Stimulated activated CD8-positive, alpha-beta memory T cell treated with anti-CD3 and anti-CD28 coated beads, Interleukin-7, amount 100 ng/mL, for 4 hours (primary cell): ENCODE measurements at places on chromosomes 4 and X.

GRCh38 chrX:105533951-105534350 lies 288.4 kb upstream of the NRK start:
- no peak for DNase-seq

DNA sequence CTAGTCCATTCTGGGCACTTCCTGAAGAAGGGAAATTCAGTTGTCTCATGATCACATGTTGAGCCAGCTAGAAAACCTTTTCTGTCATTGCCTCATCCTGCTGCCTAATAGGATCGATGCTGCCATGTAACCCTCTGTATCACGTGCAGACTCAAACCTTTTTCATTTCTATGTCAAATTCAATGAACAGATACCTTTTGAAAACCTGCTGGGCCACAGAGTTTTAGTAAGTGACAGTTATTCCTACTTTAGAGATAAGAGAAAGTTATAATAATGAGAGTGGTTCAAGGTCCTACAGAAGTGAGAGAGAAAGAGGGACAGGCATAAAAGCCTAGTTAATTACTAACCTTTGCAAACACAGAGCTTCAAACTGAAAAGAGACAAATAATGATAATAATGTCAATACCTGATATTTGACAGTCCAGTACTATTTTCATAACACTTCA lies 46.0 kb downstream of the MAOA start:
- DNase-seq, result no peak

GRCh38 chr4:2648159-2648814 lies 107.8 kb downstream of the TNIP2 start:
- no peak for DNase-seq

DNA sequence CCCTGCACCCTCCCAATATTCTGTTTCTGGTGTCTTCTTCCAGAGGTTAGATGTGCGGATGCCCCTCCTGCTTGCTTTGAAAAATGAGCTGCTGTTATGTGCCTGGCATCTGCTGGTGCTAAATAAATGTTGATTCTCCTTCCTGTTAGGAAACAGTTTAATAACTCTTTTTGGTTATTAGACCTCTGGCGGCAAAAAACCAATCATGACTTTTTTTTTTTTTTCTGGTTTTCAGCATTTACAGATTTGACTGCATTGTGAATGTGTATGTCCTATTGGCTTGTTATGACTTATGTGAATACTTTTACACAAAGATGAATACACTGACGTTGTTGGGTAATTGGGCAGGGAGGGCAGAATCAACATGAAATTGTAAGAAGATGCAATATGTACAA lies 13.6 kb upstream of the TMEM156 start:
- DNase-seq, result no peak

DNA sequence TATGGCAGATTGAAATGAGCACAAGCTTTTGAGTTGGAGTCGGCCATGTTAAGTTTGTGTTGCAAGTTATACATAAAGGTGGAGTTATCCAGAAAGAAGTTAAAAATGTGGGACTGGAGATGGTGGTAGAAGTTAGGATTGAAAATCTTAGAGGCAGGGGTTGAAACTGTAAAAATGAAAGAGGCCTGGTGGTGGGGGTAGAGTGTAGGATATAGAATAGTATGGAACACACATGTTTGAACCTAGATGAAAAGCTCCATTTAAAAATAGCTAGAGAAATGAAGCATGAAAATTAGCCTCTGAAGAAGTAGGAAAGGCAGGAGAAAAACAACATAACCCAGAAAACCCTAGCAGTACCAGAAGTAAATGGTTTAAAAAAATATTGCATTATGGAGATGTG lies 131.8 kb upstream of the ENPEP start:
- DNase-seq, result no peak

DNA sequence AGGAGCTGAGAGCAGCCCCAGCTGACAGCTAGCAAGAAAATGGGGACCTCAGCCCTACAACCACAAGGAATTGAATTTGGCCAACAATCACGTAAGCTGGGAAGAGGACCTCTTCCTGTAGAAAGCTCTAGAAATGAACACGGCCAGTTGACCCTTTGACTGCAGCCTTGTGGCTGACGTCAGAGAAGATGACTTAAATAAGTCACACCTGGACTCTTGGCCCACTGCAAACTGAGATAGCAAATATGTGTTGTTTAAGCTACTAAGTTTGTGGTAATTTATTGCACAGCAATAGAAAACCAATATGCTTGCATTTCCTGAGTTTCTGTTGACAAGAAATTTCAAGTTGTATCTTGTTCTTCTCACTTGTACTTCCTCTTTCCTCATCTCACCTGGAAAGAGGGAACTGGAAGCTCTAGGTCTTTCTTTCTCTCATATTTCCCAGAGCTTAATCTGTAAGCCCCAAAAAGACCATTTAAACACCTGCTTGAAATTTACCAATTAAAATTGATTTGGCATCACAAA lies 18.8 kb downstream of the PRKG2 start:
- no peak for DNase-seq

DNA sequence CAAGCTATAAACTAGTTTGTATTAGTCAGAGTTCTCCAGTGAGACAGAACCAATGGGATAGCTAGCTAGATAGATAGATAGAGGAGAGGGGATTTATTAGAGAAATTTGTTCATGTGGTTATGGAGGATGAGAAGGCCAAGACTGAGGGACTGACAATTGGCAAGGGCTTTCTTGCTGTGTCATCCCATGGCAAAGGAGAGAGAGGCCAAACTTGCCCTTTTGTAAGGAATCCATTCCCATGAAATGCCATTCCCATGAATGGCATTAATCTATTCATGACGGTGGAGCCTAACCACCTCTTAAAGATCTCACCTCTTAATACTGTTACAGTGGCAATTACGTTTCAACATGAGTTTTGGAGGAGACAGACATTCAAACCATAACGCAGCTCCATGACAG lies 58.1 kb downstream of the LINC00632 start:
- no peak for DNase-seq

- peak; percentile 58 for DNase-seq
Observed at GRCh38 chrX:9312922-9313867, 151.7 kb upstream of the TBL1X start.

DNA sequence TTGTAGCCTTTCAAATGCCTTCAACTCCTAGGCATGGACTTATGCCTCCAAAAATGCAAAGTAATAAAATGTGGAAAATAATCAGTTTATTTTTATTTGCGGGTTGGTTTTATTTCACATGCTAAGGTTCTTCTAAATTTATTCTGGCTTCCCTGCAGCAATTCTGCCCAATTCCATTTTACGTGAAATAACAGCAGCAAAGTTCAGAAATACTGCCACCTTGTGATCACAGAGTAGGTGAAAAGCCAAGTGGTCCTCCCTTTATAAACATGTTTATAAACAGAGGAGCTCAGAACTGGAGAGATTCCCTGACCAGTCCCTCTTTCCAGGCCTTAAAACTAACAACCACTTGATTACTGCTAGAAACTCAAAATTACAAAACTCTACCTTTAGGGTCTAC lies 14.7 kb upstream of the DCHS2 start:
- DNase-seq, result no peak

DNA sequence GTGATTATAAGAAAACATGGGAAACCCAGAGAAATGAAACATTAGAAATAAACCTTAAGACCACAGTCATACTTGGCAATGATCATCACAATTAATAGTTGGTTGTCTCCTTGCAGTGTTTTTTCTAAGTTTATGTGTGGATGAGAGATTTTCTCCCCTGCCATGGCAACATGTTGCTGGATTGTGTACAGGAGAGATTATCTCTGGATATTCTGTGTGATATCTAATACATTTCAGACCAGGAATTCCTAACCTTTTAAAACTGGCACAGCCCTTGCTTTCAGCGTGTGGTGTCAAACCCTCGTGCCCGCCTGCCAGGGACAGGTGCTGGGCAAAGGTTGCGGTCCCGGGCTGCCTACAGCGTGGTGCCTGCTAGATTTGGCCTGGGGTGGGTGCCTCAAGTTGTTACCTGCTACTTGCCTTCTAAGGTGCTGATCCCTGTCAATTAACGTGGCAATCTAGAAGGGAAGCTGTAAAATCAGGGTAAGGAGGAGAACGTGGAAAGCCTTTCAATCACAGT lies 100.5 kb downstream of the TMEM131L start:
- DNase-seq, result no peak

DNA sequence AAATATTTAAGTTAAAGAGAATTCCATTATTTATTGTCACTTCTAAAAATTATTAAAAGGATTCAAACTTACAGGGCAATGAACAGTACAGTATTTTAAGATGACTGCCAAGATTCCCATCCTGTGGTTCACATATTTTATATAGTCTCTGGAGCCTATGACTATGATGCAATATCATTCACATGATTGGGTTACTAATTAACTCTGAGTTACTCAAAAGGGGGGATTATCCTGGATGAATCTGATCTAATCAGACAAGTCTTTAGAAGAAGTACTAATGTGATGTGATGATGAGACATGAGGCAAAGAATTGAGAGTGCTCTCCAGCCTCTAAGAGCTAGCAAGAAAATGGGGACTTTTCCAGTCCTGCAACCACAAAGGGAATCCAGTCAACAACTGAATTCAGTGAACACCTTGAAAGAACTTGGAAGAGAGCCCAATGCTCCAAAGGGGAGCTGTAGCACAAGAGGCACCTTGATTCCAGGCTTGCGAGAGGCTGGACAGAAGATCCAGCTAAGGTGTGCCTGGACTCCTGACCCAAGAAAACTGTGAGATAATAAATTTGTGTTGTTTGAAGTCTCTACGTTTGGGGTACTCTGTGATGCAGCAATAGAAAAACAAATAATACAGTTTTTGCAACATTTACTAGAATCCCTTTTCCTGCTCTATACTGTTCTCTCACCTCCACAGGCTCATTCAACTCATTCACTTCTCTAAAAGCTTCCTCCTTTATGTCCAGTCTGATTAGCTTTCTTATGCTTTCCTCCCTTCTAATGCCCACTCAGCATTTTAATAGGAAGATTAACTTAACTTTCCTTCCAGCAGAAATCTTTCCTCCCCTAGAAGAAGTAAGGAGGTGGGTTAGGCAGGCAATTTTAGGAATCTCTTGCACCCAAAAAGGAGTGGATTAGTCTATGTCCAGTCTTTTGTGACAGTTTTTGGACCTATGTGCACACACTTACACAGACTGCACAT lies 133.8 kb upstream of the LCORL start:
- DNase-seq, result no peak

- DNase-seq, result no peak
Observed at GRCh38 chr4:78710536-78710935, 65.6 kb upstream of the BMP2K start.

DNA sequence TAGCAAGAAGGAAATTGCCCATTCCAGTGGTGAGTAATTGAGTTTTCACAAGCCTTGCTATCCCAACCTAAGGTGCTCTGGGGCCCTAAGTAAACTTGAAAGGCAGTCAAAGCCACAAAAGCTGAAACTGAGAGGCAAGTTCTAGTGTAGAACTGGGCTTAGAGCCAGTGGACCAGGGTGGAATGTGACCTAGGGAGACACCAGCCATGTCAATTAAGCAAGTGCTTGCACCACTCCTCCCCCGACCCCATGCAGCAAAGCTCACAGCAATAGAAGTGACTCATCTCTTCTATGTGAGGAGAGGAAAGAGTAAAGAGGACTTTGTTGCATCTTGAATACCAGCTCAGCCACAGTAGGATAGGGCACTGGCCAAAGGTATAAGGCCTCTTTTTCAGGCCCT lies 486.1 kb upstream of the POU3F4 start:
- DNase-seq, result no peak

DNA sequence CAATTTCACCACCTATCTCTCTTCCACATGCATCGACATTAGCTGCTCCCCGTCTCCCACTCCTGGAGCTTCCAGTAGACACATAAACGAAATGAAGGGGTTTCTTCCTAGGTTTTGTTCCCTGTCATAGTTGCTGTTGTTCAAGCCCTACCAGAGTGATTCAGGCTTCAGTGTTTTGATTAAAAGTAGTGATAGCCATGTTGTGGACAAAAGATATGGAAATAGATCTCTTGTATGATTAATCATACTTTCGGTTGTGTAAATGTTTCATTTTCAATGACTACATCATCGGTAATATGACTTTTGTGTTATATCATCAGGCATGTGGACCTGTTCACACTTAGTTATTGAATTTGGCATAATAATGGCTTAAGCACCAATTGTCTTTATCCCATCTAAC lies 96.5 kb upstream of the KLF3 start:
- no peak for DNase-seq

DNA sequence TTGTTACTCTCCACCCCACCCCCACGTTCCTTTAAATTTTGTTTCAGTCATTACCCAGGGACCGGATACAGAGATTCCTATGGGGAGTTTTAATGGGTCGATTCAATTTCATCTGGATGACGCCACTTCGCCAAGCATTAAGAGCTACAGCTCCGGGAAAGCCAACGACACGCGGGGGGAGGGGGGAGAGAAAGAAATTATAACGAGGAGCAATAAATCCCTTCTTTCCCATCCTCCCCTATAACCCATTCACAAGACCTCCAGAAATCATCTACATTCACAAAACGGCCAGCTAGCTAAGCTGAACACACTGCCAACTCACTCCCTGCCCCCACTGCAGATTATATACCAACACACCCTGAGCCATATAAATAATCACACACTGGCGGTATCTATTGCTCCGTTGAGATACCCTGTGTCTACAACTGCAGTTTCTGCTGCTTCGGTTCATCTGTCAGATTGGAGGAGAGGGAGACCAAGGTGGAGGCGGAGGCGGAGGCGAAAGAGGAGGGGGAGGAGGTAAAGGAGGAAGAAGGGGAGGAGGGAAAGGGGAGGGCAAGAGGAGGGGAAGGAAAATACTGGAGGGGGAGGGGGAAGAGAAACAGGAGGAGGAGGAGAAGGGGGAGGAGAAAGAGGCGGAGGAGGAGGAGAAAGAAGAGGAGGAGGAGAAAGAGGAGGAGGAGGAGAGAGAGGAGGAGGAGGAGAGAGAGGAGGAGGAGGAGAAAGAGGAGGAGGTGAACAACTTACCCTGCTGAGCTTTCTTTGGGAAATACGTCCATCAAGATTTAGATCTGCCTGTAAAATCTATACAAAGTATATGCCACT lies 113.9 kb upstream of the VAMP7 start:
- DNase-seq, result peak; percentile 1

- no peak for DNase-seq
Observed at GRCh38 chrX:20067709-20068561, 48.8 kb downstream of the MAP7D2 start.

DNA sequence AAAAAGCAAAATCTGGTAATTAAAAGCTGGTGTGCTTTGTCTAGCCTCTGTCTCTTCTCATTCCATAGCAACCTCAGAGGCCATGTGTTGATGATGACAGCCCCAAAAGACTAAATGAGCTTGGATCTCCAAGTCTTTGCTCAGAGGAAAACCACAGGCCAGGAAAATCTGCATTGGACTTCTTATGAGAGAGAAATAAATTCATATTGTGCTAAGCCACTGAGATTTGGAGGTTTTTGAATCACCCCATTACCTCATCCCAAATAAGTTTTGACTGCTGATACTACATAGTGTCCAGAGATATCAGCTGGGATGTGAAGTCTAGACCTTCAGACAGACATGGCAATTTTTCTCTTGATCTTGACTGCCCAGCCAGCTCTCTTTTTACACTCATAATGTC lies 178.6 kb upstream of the DIPK2B start:
- no peak for DNase-seq

- DNase-seq, result no peak
Observed at GRCh38 chr4:20317424-20317985, 65.8 kb downstream of the SLIT2 start.

GRCh38 chr4:98555798-98556445 lies 102.5 kb downstream of the TSPAN5 start:
- DNase-seq, result no peak

- DNase-seq, result no peak
Observed at GRCh38 chr4:9924750-9925149, 96.5 kb downstream of the SLC2A9 start.
